ENCODE measurements at places on chromosomes 7 and 10. TPM values are rescaled to one million over a fixed set of nuclear protein-coding genes. Genes with fewer than 3 reads are reported as not detected.

The GPR141 gene
- not detected for total RNA-seq

DNA sequence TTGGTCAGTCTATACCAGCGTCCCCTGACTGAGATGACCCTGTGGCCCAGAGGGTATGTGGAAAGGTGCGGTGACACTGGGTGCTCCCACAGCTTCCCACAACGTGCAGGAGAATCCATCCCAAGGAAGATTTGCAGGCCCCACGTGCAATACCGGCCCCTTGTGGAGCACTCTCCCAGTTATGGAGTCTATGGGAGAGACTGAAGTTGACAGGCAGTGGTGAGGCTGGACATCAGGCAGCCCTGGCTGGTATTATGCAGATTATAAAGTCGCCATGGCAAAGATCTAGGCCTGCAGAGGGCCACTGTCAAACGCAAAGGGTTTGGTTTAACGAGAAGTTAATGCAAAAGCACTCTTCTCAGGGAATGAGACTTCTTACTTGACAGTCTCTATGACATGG, 434.7 kb upstream of the C7orf33 start:
- H3K4me1 ChIP-seq: peaks cover 30% of the 10 kb centered on the region
- H3K27me3 ChIP-seq: no peaks in the 10 kb centered on the region
- H3K4me3 ChIP-seq: no peak overlapping the region

GRCh38 chr10:48495282-48496045, 109.4 kb downstream of the ARHGAP22 start:
- H3K4me3 ChIP-seq: no peak overlapping the region
- no peak overlapping the region for H3K27ac ChIP-seq
- DNase-seq: peak; percentile 9
- H3K27me3 ChIP-seq: peaks cover 25% of the 10 kb centered on the region
- H3K36me3 ChIP-seq: no peaks in the 10 kb centered on the region
- peaks cover 10% of the 10 kb centered on the region for H3K4me1 ChIP-seq

GRCh38 chr7:135441791-135442190, 68.1 kb downstream of the CNOT4 start:
- H3K27me3 ChIP-seq: no peaks in the 10 kb centered on the region
- H3K36me3 ChIP-seq: peaks cover 20% of the 10 kb centered on the region
- DNase-seq: no peak

DNA sequence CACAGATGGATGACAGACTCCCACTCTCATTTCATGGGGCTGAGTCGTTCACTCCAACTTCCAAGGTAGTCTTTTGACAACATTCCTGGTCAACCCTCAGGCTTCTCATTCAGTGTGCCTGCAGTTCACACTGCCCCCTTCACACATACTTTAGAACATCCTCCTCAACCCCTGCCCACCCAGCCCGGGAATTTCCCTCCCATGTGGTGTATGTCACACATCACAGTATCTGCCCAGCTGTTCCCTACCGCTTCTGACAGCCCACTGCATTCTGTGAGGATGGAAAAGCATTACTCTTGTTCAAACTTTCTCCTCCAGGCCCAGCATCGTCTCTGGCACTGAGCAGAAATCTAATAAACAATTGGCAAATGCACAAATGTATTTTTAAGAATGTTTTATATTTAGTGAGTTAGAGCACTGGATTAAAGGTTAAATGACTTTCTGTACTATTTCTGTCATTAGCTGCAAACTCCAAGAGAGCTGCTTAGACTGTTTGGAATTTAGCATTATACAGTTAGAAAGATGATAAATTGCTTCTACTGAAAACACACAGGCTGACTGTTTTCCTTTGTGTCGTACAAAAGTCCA, 110.4 kb downstream of the SFMBT2 start:
- no peak for DNase-seq
- H3K4me1 ChIP-seq: no peaks in the 10 kb centered on the region
- H3K27ac ChIP-seq: no peak overlapping the region
- no peak overlapping the region for H3K4me3 ChIP-seq
- H3K36me3 ChIP-seq: no peaks in the 10 kb centered on the region
